ENCODE measurements at places on chromosomes 16 and 17. TPM values are rescaled to one million over a fixed set of nuclear protein-coding genes. Genes with fewer than 3 reads are reported as not detected.

DNA sequence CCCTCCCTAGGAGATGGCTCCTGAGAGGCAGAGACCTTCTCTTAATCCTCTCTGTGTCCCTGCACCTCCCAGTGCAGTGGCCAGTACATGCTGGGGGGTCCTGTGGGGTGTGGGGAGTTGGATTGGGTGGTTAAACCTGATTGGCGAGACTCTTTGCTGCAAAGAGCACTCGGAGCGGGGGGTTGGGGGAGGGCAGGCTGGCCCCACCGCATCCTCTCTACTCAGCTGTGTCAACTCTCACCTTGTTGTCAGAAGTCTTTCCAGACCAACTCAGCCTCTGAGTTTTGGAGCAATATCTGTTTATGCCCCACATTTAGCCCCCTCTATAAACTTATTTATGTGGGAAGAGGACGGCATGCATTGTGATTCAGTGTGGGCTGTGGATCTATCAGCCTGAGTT lies 40.0 kb downstream of the SMARCE1 start:
- H3K27me3 ChIP-seq = no peaks in the 10 kb centered on the region
- H3K36me3 ChIP-seq = no peaks in the 10 kb centered on the region

- H3K27me3 ChIP-seq = no peaks in the 10 kb centered on the region
- no peak overlapping the region for H3K27ac ChIP-seq
- H3K4me3 ChIP-seq = no peak overlapping the region
- peaks cover 74% of the 10 kb centered on the region for H3K4me1 ChIP-seq
- DNase-seq = peak; percentile 57
- peaks cover 4% of the 10 kb centered on the region for H3K36me3 ChIP-seq
These were observed 26.3 kb downstream of the LAT start for GRCh38 chr16:29011112-29011511.

GRCh38 chr16:4306470-4307214 lies 9.2 kb upstream of the GLIS2 start:
- H3K36me3 ChIP-seq = peaks cover 29% of the 10 kb centered on the region
- no peaks in the 10 kb centered on the region for H3K27me3 ChIP-seq
- H3K4me3 ChIP-seq = peak overlapping the region; percentile 96
- peak overlapping the region; percentile 99 for H3K27ac ChIP-seq

GRCh38 chr16:11163761-11164261 lies 92.2 kb downstream of the SOCS1 start:
- no peak overlapping the region for H3K4me3 ChIP-seq
- H3K4me1 ChIP-seq = peaks cover 36% of the 10 kb centered on the region
- no peaks in the 10 kb centered on the region for H3K27me3 ChIP-seq
- no peak overlapping the region for H3K27ac ChIP-seq
- H3K36me3 ChIP-seq = peaks cover 26% of the 10 kb centered on the region

DNA sequence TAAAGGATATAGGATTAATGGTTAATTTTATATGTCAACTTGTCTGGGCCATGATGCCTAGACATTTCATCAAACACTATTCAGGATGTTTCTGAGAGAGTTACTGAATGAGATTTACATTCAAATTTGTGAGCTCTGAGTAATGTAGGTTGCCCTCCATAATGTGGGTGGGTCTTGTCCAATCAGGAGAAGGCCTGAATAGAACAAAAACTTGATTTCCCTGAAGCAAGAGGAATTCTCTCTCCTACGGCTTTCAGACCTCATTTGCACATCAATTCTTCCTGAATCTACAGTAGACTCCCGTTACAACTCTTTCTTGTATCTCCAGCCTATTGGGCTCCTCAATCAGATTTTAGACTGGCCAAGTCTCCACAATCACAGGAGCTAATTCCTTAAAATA lies 377.9 kb upstream of the PMFBP1 start:
- H3K4me3 ChIP-seq = no peak overlapping the region
- no peaks in the 10 kb centered on the region for H3K27me3 ChIP-seq
- DNase-seq = no peak
- no peak overlapping the region for H3K27ac ChIP-seq

GRCh38 chr17:4492721-4493561 lies 5.7 kb upstream of the SPNS2 start:
- no peak overlapping the region for H3K27ac ChIP-seq
- peak; percentile 62 for DNase-seq
- H3K36me3 ChIP-seq = no peaks in the 10 kb centered on the region
- H3K4me1 ChIP-seq = peaks cover 8% of the 10 kb centered on the region
- H3K27me3 ChIP-seq = no peaks in the 10 kb centered on the region

GRCh38 chr17:67378454-67379250 lies 1.6 kb downstream of the PITPNC1 start:
- H3K27me3 ChIP-seq = no peaks in the 10 kb centered on the region
- peak overlapping the region; percentile 83 for H3K4me3 ChIP-seq
- peaks cover 49% of the 10 kb centered on the region for H3K4me1 ChIP-seq
- DNase-seq = peak; percentile 90
- peaks cover 22% of the 10 kb centered on the region for H3K36me3 ChIP-seq

DNA sequence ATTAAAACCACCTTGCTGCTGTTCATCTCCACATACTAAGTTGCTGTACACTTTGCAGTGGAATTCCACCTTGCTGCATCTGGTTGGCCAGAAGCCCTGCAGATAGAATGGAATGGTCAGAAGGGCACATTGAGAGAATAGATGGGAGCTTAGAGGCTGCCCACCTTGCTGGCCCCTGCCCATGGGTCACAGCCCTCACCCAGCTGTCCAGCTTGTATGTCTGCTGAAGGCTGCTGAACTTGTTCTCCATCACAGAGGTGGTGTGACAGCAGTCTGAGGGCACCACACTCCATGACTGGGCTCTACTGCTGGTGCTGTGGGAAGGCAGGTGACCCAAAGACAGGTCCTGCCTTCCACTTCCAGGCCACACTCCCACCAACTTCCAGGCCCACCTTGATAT lies 1755.4 kb downstream of the TP53TG3F start:
- H3K4me3 ChIP-seq = no peak overlapping the region
- H3K27me3 ChIP-seq = no peaks in the 10 kb centered on the region
- H3K27ac ChIP-seq = no peak overlapping the region
- DNase-seq = no peak
- no peaks in the 10 kb centered on the region for H3K36me3 ChIP-seq
- peaks cover 2% of the 10 kb centered on the region for H3K4me1 ChIP-seq

- peaks cover 10% of the 10 kb centered on the region for H3K4me1 ChIP-seq
- H3K36me3 ChIP-seq = peaks cover 6% of the 10 kb centered on the region
- no peak overlapping the region for H3K4me3 ChIP-seq
- no peak overlapping the region for H3K27ac ChIP-seq
- no peaks in the 10 kb centered on the region for H3K27me3 ChIP-seq
These were observed 86.8 kb downstream of the CDYL2 start for GRCh38 chr16:80717611-80718010.

GRCh38 chr16:5073279-5073629 lies 1.6 kb downstream of the ALG1 start:
- peak overlapping the region; percentile 90 for H3K4me3 ChIP-seq
- H3K36me3 ChIP-seq = peaks cover 16% of the 10 kb centered on the region
- DNase-seq = no peak
- H3K27ac ChIP-seq = peak overlapping the region; percentile 90
- peaks cover 21% of the 10 kb centered on the region for H3K4me1 ChIP-seq

DNA sequence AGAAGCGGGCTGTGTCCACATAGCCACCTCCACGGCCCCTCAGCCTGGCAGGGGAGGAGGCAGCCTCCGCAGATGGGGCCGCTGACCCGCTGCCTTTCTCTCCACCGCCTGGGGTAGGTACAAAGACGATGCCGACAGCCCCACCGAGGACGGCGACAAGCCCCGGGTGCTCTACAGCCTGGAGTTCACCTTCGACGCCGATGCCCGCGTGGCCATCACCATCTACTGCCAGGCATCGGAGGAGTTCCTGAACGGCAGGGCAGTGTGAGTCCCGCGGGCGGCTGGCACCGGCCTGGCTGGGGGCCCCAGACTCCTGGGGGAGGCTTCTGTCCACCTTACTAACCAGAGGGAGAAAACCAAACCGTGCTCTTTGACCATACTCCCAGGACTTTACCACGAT lies 27.9 kb downstream of the MGRN1 start:
- no peak overlapping the region for H3K4me3 ChIP-seq
- no peak overlapping the region for H3K27ac ChIP-seq

- no peaks in the 10 kb centered on the region for H3K36me3 ChIP-seq
- H3K4me1 ChIP-seq = no peaks in the 10 kb centered on the region
- H3K4me3 ChIP-seq = no peak overlapping the region
These were observed 210.9 kb downstream of the ZFHX3 start for GRCh38 chr16:72836985-72837384.

- peak overlapping the region; percentile 9 for H3K27ac ChIP-seq
- H3K36me3 ChIP-seq = no peaks in the 10 kb centered on the region
- peaks cover 4% of the 10 kb centered on the region for H3K27me3 ChIP-seq
- peaks cover 37% of the 10 kb centered on the region for H3K4me1 ChIP-seq
- peak overlapping the region; percentile 82 for H3K4me3 ChIP-seq
These were observed 870 bp upstream of the ITGA3 start for GRCh38 chr17:50055055-50055425.

DNA sequence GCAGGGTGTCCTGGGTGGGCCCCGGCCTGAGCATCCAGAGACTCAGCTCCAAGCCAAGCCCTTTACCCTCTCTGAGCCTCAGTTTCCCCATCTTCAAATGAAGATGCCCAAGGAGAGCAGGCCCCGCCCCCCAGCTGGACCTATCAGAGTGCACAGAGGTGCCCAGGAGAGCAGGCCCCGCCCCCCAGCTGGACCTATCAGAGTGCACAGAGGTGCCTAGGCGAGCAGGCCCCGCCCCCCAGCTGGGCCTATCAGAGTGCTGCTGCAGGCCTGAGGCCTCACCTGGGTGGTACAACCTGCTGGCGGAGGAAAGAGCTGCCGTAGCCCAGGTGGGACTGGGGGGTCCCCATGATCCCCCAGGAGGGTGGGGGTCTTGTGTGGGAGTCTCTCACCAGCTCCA lies 3.4 kb upstream of the SSTR5 start:
- peak; percentile 39 for DNase-seq
- H3K36me3 ChIP-seq = no peaks in the 10 kb centered on the region
- H3K4me1 ChIP-seq = no peaks in the 10 kb centered on the region
- H3K27ac ChIP-seq = no peak overlapping the region
- H3K4me3 ChIP-seq = no peak overlapping the region

DNA sequence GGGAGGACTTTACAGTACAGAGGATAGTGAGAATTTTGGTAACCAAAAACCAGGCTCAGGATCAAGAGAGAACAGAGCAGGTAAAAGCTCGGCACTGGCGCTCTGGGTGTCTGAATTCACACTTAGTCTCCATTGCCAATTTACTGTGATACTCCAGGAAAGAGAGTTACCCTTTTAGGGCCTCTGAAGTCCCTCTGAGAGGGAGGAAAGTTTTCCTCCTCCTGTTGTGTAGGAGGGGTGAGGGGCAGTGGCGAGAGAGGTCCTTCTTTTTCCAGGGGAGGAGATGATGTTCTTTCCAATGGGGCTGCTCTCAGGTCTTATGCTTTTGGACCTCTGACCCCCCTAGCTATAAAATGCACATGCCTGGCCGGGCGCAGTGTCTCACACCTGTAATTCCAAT lies 5.4 kb upstream of the TNS4 start:
- H3K27me3 ChIP-seq = no peaks in the 10 kb centered on the region
- no peaks in the 10 kb centered on the region for H3K4me1 ChIP-seq
- H3K36me3 ChIP-seq = no peaks in the 10 kb centered on the region

DNA sequence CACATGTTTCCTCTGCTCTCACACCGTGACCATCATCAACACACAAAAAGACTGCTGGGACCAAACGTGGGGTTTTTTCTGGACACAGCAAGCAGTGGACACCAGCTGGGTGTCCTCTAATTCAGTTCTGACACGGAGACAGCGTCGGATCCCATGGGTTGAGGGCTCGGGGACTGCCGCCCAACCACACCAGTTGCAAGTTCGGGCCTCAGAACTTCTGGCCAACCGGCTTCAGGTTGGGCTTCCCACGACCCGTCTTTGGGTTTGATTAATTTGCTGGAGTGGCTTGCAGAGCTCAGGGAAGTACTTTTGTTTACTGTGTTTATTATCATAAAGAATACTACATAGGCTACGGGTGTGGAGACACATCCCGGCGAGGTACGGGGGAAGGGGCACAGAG lies 97.8 kb downstream of the BANP start:
- DNase-seq = no peak
- H3K4me3 ChIP-seq = no peak overlapping the region
- H3K4me1 ChIP-seq = no peaks in the 10 kb centered on the region
- H3K36me3 ChIP-seq = peaks cover 23% of the 10 kb centered on the region

DNA sequence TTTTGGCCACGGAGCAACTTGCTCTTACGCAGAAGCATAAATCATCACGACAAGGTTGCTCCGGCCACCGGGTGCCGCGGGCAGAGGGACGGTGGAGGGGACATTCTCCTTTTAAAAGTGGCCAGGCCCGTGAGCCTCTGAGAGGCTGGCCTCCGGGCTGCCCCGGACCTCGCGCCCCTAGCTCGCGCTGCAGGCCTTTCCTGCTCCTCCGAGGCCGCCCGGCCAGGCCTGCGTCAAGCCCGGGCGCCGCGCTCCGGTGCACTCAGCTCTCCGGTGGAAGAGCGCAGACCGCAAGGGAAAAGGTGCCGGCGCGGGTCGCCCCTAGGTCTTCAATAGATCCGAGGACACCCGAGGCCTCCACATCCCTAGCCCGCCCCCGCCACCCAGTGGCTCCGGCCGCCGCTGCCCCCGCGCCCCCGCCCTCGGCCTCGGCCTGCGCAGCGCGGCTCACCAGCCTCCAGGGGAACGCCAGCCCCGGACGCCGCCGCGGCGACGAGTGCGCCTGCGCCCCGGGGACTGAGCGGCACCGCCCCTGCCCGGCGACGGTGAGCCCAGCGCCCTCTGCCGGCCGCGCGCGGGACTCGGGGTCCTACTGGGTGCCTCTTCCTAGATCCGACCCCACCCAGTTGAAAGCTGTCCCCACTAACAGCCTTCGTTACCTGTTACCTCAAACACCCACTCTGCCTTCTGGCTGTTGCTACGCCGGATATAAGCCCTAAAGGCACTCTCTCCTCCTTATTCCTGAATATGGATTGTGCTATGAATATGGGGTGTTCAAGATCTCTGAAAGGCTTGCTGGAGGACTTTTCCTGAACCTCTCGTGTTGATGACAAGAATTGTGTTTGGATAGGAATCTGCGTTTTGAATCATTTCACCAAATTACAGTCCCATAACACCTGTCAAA lies at the start of gene LYRM9:
Gene LYRM9, minus strand, starts transcription at position 500 of the 904 bp plus-strand sequence. CDS start 10,671 bp downstream, outside the sequence.
- H3K4me1 ChIP-seq = peaks cover 21% of the 10 kb centered on the region
- no peaks in the 10 kb centered on the region for H3K36me3 ChIP-seq
- H3K4me3 ChIP-seq = peak within 1 kb of the TSS; percentile 76
- H3K27ac ChIP-seq = peak within 1 kb of the TSS; percentile 63
- DNase-seq = peak; percentile 96

- H3K36me3 ChIP-seq = peaks cover 29% of the 10 kb centered on the region
- DNase-seq = peak; percentile 86
- peaks cover 37% of the 10 kb centered on the region for H3K4me1 ChIP-seq
- peak within 1 kb of the TSS; percentile 98 for H3K4me3 ChIP-seq
These were observed at the start of gene CACNB1 for GRCh38 chr17:39197380-39198185. CACNB1 (minus strand) TSS chr17:39197669; CDS start chr17:39197495, 174 bp downstream.

EFNB3 gene
- not detected for total RNA-seq

RUNDC3A gene
- total RNA-seq = 0.11 TPM

ACSM5 gene
- not detected for total RNA-seq

SLFN12L gene
- total RNA-seq = 23.7 TPM

MAF gene
- 71.4 TPM for total RNA-seq

ERAL1 gene
- 51.5 TPM for total RNA-seq

DUSP3 gene
- 23.4 TPM for total RNA-seq

CD300H gene
- total RNA-seq = not detected

KIF1C gene
- 43.0 TPM for total RNA-seq

PRSS36 gene
- total RNA-seq = 0.26 TPM

PRSS8 gene
- total RNA-seq = not detected

CPSF4L gene
- not detected for total RNA-seq

ANKRD40CL gene
- total RNA-seq = not detected

TRAPPC1 gene
- total RNA-seq = 166 TPM

CCR7 gene
- 389 TPM for total RNA-seq

Data from activated CD4-positive, alpha-beta T cell treated with anti-CD3 and anti-CD28 coated beads for 36 hours (primary cell).